ENCODE measurements at places on chromosomes 11 and 22.

GRCh38 chr11:64909653-64910343, 7.2 kb downstream of the ATG2A start:
- no peak for DNase-seq

- peak; percentile 72 for DNase-seq
These were observed at the start of gene UPK3A for GRCh38 chr22:45284705-45285262. Gene UPK3A, plus strand, starts transcription at chr22:45284949. Its CDS starts 65 bp downstream, at chr22:45285014.

DNA sequence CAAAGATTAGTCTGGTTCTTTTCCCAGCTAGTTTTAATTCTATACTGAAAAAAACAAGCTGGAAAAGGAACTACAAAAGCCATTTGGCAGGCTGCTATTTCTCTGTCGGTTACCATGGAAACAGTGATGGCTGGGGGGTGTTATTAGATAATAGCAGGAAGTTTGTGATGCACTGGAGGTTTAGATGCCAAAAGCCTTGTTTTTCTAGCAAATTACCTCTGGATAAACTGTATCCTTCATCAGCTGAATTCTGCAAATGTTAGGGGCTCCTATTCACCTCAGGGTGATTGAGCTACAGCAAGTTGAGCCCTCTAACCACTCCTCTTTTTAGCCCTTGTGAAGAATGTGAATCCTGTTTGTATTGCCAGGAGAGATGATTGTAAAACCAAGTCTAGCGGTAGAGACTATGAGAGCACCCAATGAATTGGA, 25.2 kb downstream of the ALKBH3 start:
- DNase-seq: no peak

DNA sequence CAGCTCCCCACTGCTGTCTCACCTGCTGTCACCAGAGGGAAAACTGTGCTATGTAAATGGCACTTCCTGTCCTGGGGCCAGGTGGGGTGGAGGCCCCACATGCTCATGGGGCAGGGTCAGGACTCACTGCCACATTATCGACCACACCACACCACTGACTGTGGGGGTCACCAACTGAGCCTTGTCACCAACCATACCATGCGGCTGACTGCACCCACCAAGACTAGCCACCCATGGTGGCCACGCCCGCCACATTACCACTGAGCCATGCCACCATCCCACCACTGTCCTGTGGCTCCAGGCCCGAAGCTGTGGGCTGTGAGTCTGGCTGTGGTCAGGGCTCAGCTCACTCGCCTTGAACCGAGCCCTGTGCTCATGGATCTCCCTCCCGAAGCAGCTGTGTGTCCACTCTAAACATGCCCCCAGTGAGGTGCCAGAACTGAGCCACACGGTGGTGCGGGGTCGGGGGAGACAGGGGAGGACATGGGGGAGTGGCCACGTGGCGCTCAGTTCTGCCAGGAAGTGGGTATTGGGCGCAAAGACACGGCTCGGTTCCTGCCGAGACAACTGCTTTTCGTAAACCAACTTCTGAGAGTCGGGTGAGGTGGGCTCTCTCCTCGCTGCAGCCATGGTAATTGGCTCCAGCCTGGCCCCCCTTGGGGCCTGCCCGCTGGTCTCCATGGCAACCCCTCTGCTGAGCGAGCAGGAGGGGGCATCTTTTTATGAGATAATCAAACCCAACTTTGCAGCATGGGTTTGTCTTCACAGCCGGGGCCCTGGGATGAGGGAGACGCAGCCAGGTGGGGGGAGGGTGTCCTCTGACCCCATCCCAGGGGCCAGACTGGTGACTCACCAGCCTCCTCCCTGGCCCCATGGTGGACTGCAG, 23.2 kb downstream of the RTN4R start:
- peak; percentile 60 for DNase-seq

DNA sequence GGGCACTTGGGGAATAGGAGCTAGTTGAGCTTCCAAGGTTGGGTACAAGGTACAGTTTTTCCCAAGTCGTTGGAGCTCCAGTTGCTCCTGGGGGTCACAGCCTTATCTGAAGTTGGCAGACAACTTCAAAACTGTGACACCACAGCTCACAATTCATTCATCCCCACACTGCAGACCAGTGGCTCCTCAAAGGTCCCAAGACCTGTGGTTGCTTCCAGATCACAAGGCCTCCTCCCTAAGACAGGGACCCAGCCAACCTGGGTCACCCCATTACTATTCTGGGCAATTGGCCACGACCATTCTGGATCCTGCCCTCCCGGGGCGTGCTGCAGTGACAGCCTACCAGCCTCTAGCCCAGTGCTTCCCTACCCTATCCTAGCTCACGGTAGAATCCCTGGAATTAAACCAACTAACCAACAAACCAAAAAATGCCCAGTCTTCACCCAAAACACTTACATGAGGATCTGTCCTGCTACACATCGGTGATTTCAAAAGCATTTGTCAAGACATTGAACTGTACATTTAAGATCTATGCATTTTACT, 862 bp upstream of the PDXP start:
- DNase-seq: peak; percentile 28

DNA sequence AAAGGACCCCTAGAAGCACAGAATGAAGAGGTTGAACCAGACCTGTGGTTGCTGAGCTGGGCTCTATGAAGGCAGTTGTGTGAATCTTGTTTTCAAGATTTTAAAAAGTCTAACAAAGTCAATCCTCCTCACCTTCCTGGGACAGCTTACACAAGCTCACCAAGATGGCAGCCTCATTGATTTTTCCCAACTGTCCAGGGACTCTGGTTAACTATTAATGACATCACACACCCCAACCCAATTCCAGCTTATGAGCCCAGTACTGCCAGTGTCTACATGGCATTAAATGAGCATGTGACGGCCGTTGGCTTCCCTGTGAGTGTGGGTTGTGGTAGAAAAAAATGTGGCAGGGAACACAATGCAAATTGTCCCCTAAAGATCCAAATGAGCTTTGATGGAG, 137.0 kb downstream of the CHST1 start:
- DNase-seq: no peak

DNA sequence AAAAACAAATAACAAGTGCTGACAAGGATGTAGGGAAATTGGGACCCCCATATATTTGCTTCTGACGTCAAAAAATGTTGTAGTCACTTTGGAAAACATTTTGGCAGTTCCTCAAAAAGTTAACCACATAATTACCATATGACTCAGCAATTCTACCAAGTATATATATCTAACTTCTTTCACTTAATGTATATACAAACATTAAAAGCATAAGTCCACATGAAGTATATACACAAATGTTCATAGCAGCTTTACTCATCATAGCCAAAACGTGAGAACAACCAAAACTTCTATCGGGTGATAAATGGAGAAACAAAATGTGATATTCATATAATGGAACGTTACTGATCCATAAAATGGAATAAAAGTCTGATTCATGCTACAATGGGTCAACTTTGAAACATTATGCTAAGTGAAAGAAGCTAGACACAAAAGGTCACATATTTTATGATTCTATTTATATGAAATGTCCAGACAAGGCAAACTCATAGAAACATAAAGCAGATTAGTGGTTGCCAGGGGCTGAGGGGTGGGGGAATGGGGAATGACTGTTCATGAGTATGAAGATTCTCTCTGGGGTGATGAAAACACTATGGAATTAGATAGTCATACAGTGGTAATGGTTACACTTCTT, 48.7 kb upstream of the TEAD1 start:
- DNase-seq: no peak

GRCh38 chr11:134398644-134399292, 13.3 kb downstream of the B3GAT1 start:
- DNase-seq: no peak

DNA sequence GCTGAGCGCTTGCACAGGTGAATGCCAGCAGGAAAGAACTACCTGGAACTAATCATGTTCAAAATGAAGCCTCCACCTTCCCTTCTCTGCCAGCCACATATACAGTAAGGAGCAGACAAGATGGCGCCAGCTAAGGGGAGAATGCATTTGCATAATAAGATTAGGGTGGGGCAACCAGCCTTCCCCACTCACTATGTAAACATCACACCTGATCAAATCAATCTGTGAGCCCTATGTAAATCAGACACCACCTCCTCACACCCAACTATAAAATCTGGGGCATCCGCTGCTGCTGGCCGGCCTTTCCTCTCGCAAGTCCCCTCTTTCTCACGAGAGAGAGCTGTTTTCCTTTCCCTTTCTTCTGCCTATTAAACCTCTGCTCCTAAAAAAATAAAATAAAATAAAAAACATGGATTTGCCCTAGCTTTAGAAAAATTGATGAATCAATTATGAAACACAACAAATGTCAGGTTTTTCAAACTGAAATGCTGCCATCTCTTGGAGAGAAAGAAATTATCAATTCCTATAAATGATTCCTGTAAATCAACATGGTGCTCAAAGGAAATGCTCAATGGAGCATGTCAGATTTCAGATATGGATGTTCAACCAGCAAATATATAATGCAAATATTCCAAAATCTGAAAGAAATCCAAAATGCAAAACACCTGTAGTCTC, 108.9 kb downstream of the SGSM3 start:
- DNase-seq: no peak

DNA sequence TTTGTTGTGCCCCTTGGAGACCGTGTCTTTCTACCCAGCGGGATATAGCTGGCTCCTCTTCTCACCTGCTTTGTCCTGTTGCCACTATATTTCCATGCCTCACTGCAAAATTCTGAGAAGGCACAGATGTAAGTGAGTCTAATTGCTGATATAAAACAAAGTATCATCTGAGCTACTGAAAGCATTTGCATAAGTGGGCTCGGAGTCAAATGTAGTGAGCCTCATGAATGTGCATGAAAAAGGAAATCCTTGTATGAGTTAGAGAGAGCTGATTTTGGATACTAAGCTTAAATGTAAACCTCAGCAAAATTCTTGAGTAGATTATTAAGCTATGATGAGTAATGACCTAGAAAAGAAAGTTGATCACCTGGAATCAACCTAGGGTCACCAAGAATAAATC, 13.9 kb downstream of the OVCH2 start:
- no peak for DNase-seq

- DNase-seq: peak; percentile 3
These were observed 814.0 kb downstream of the BRD1 start for GRCh38 chr22:49013707-49014106.

DNA sequence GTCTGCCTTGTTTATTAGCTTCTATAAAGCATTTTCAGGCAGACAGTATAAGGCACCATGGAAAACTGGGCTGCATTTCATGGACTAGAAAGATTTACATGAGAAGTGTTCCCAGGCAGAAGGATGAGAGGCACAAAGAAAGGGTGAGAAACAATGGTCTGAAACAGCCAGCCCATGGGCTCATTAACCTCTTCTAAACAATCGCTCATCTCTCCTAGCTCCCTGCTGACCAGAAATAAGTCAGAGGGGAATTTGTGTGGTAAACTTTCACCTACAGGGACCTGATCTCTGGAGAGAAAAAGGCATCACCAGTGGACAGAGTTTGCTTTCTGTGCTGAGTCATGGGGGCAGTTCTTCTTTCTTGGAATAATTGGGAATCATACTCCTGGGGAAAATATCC, 51.8 kb upstream of the KIRREL3 start:
- no peak for DNase-seq

- no peak for DNase-seq
These were observed 8.2 kb downstream of the ARRB1 start for GRCh38 chr11:75342966-75343870.

GRCh38 chr11:134665188-134665535, 253.1 kb upstream of the B3GAT1 start:
- no peak for DNase-seq

GRCh38 chr22:39457556-39458443, 988 bp downstream of the MGAT3 start:
- DNase-seq: no peak

GRCh38 chr11:86703987-86704386, 31.6 kb upstream of the ME3 start:
- DNase-seq: no peak

- no peak for DNase-seq
These were observed 13.7 kb upstream of the TSG101 start for GRCh38 chr11:18540207-18541009.

DNA sequence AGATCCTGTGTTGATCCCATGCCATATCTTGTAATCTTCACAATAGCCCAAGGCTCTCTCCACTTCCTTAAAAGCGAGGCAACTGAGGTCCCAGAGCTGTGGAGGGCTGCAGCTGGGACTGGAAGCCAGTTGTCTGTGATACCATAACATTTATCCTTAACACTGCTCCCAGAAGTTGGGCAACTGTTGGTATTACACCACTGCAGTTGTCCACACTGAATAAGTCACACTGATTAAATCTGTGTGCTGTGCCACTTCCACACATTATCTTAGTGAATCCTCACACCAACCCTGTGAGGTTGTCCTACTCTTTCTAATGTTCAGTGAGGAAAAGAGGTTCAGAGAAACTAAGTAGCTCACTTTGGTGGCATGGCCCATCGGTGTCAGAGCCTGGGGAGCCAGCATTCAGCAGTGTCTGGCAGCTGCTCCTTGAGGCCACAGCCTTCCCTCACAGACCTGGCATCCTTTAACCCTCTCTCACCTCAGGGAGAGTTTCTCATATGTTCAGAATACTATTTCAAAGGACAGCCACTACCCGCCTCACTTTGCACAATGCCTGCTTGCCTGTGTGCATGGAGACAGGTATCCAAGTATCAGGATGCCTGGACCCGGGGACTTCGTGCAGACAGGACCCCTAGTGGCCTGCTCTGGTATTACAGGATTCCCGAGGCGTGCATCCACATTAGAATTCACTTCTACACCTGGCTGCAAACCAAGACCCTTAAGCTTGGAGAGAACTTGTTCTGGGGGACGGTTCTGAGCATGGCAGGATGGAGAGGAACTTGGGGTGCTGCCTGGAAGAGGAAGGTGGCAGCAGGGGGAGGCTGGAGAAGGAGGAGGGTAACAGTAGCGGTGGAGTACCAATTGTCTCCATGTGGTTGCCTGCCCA, 221.9 kb upstream of the TBCEL start:
- DNase-seq: peak; percentile 76

DNA sequence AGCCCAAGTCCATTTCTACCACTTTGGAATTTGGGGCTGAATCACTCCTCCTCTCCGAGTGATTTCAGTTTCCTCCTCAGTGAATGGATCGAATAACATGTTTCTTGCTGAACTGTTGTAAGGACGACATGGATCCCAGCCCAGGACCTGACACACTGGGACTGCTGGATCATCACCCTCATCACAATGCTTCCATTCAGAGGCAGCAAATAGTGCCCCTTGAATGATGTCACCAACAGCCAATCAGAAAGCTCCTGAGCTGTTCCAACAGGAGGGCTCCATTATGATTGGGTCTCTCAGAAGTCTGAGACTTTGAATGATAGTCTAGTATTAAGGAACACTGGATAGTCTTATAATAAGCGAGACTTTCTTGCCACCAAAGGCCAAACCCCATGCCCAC, 158.9 kb downstream of the MYO18B start:
- DNase-seq: no peak

DNA sequence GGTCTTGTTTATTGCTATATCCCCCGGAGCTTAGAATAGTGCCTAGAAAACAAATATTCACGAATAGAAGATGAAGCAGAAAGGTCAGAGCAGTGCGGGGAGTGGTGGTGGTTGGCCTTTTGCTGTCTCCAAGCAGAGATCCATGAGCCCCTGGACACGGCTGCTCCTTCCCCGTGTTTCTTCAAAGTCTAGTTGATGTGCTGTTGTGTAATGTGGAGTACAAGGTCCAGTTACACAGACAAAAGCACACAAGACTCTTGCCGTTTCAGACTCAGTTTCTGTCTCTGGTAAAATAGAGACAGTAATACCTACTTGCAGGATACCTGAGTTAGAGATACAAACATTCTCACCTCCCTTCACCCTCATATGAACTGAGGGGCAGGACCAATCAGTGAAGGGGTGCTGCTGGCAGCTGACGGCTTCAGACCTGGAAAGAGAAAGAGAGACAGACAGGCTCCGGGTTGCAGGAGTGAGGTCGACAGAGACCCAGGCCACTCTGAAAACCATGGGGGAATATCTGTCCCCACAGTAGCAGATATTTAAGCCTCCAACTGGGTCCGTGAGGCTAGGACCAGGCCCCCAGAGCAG, 56.2 kb downstream of the RASSF10 start:
- no peak for DNase-seq
